AML-193 (cell line): ENCODE measurements at places on chromosomes 3 and 15.

DNA sequence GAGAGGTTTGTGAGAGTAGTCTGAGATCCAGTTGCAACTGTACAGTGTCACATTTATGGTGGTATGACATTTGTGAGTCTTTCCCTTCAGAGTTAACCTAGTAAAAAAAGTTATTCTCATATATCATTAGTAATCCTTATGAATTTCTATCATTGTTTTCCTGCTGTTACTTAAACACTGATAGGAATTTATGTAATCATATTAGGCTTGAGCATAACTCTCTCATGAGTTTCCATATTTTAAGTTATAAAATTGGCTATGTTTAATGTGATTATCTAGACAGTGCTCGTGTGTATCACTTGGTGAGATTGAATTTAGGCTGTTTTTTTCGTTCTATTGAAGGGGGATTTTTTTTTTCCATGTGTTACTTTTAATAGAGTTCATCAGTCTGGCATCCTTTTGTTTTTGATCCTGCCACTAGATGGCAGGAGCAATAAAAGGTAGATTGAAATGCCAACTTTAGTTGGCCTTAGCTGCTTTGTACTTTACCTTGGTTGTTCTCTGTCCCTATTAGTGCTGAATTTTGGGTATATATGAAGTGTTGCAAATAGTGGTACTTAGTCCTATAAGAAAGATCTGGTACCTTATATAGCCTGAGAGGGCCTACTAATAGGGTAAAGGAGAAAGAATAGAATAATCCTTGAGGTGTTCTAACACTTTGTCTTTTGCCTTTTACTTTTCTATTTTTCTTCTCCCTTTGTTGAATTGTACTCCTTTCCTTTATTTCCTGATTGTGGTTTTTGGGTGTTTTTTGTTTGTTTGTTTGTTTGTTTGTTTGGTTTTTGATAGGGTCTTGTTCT is 17.9 kb downstream of the STT3B start:
- DNase-seq = peak; percentile 66

GRCh38 chr3:53146319-53146891 is 14.6 kb upstream of the PRKCD start:
- no peak for DNase-seq

DNA sequence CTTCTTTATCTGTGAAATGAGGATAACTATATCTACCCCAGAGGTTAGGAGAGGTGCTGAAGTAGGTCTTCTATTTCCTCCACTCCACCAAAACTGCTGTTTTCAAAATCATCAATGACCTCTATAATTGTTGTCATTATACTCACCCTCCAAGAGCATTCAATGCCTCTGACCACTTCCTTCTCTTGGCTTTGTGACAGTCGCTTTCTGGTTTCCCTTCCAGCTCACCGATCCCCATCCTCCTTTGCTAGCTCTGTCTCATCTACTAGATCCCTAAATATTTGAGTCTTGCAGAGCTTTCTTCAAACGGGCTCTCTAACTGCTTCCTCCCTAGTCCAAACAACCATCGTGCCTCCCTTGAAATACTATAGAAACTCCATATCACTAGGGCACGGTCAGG is 153.5 kb downstream of the RPLP1 start:
- DNase-seq = no peak

DNA sequence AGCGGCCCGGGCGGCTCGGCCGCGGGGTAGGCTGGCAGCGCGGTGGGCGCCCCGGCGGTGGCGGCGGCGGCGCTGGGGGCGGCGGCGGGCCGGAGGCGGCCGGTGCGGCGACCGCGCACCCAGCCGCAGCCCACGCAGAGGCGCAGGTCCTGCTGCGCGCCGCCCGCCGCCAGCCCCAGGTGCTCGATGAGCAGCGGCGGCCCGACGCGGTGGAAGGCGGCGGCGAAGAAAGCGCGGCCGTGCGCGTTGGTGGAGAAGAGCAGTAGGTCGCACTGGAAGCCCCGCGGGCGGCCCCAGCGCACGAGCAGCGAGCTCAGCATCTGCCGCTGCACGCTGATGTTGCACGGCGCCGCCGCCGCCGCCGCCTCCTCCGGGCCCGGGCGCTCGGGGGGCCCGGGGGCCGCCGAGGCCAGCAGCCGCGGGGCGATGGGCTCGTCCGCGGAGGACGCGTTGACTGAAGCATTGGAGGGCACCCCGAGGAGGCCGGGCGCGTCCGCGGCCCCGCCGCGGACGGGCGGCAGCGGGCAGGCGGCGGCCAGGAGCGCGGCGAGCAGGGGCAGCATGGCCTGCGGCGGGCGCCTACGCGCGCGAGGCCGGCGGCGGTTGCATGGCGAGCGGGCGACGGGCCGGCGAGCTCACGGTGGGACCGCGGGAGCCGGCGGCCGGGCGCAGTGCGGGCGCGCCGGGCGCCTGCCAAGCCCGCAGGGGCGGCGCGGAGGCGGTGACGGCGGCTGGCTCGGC is 452 bp downstream of the TMEM158 start:
- peak; percentile 34 for DNase-seq

DNA sequence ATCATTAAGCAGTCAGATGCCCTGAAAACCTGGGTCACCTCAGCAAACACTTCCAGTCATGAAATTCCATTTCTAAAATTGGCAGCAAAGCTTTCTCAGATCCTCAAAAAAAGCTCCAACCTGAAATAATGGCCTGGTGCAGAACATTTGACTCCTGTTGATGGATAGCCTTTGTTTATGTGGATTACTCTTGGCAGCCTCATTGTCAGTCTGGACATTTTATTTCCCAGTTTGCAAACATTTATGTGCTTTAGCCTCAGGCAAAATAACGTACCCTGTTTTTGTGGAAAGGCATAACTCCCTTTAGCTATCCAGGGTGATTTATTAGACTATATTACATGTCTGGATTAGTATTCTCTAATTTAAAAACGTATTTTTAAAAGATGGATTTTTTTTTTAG is 53.9 kb downstream of the PXYLP1 start:
- DNase-seq = no peak

DNA sequence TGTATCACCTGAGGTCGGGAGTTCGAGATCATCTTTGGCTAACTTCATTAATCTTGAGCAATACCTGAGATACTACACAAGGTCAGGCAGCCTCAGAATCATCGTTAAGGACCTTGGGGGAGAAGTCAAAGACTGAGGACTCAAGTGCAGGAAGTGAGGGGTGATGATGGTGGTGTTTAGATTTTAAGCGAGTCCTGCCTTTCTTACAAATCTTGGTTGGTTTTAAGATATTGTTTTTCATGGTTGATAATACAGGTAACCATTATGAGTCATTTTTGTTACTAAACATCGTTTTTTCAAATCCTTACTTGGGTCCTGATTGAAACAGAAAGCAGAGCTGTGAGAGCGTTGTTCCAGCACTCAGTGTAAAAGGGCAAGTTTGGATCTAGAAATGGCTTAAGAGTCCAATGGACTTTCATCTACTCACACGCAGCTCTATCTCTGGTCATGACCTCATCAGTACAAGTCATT is 4.1 kb downstream of the RASGRP1 start:
- no peak for DNase-seq

DNA sequence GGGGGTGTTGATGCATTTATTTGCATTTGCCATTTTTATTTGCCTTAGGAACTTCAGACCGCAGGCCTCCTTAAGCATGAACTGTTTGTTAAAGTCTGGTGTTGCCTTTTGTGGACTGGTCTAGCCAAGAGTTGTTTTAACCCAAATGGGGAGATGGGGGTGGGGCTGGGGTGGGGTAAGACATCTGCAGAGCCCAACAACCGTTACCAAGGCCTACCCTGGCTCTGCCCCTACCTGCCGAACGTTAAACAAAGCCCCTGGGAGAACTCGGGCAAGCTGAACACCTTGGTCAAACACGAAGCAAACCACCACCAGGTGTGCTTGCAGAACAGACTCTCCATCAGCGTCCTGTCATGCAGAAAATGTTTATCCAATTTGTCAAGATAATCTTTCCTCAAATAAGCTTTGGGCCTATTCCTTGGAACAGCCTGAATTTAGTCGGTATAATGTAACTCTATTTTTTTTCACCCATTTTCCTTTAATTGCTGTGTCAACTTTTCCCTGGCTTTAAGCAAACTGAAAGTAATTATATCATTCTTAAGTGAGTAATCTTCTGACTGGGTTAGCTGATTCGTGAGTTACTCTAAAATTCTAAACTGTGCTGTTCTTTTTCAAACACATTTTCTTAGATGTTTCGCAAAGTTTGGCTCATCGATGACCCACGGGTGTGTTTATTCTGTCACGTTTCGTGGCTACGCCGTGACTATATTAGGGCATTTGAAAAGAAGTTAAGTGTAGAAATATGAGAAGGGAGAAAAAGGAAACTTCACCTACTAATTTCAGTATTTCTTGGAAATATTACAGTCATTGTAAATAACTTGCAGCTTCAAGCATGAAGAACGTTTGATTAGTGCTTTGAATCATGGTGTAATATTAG is 127.6 kb downstream of the SOX2 start:
- no peak for DNase-seq

- DNase-seq = no peak
Observed at GRCh38 chr15:84924077-84924731, 39.7 kb downstream of the SLC28A1 start.

- no peak for DNase-seq
Observed at GRCh38 chr3:196585044-196585757, 16.7 kb downstream of the FBXO45 start.

GRCh38 chr15:87528873-87529272 is 727.7 kb downstream of the NTRK3 start:
- DNase-seq = no peak
